ENCODE measurements at places on chromosomes 6 and 20.

GRCh38 chr6:24696097-24696496, 22.9 kb downstream of the C6orf62 start:
- DNase-seq: no peak

- DNase-seq: no peak
These were observed 30.9 kb upstream of the NEDD9 start for GRCh38 chr6:11263291-11263775.

GRCh38 chr20:10848810-10849370, 175.1 kb upstream of the JAG1 start:
- DNase-seq: no peak

DNA sequence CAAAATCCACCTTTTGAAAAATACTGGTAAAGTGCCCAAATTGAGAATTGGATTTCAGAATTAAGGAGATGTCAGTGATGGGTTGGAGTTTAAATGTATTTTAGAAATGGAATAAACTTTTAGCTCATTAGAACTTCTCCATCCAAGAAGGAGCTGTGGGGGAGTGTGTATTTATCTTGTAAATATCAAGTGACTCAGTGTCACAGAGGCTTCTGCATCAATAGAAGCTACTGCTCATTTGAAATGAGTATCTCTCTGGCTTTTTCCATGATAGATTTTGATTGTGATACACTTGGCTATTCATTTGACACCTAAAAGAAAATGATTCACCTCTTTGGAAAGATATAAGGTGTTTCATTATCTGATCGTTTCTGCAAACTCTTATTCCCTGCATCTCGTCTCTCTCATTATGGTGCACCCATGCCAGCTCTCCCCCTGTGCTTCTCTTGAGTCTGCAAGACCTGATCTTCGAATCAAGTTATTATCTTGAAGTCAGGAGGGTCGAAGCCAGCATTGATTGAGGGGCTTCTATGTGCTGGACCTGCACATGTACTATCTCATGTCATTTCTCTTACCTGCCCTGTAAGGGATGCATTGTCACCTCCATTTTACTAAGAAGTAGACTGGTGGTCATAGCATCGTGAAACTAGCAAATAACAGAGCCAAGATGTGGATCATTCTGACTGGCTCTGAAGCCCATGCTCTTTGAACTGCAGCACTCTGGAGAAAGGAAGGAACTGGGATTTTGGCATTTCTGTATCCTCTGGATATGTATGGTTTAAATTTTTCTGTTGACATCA, 30.1 kb downstream of the VAPB start:
- DNase-seq: no peak

- no peak for DNase-seq
These were observed 14.3 kb downstream of the SLA2 start for GRCh38 chr20:36631646-36632045.

DNA sequence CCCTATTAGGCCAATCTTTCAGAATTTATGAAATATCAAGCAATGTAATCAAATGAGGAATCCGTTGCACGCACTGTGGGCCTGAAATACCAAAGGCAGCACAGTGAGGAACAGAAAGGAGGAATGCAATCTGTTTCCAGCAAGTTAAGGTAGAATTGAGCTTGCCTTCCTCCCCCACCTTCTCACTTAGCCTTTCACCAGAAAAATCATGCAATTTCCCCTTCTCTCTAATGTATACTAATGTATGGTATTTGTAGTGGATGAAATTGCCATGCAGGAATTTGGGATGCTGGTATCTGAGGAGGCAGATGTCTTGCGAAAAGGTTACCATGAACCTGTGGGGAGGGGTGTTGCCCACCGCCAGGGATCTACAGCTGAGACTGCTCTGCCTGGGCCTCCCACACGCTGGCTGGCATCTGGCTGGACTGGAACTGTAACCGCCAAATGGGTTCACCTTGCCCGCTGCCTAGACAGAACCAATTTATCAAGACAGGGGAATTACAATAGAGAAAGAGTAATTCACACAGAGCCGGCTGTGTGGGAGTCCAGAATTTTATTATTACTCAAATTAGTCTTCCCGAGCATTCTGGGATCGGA, 222.4 kb upstream of the MYLIP start:
- no peak for DNase-seq

DNA sequence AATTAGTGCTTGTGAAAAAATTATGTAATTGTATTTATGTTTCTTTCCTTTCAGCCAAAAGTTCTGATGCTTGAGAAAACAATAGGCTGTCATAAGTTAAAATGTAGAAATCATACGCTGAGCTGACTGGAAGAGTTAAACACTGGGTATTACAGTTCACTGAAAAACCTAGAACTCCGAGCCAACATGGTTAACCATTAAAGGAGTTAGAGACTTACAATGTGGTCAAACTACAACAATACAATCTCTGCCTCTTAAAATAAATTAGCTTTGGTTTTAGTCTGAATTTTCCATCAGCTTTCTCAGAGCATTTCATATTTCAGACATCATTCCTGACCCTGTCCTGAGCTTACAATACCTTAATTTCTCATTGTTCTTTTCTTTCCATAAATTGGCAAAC, 91.0 kb downstream of the COL12A1 start:
- DNase-seq: no peak

DNA sequence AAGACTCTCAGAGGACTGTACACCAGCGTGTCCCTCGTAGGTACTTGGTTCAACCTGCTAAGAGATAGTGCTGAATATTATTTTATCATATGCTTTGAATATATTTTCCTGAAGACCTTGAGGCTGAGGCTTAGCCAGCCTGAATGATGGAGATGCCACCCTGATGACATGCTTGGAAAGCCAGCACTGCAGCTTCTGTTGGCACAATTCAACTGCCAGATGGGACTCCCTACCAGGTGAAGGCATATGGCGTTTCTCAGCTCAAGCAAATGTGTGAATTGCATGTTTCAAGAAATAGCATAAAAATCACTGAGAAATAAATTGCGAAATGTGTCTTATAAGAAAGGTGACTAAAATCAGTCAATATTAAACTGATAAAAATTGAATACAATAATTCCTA, 228.1 kb upstream of the CST7 start:
- no peak for DNase-seq

- no peak for DNase-seq
These were observed 579.5 kb upstream of the HTR1E start for GRCh38 chr6:86357877-86358276.

DNA sequence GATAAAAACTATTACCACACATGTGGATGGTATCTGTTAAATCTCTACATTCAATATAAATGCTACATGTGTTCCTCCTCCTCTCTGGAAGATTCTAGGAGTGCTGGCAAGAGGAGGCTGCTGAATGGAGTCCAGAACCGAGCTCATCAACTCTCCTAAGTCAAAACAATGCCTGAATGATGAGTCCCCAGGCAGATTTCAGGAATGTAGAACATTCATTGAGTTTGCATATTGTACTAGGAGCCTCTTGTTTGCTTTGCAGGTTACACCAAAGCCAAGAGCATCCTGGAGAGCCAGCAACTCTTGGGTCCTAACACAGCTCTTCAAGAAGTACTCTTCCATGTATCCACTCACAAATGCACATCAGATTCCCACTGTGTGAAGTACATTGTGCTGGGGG, 117.6 kb upstream of the UST start:
- no peak for DNase-seq

DNA sequence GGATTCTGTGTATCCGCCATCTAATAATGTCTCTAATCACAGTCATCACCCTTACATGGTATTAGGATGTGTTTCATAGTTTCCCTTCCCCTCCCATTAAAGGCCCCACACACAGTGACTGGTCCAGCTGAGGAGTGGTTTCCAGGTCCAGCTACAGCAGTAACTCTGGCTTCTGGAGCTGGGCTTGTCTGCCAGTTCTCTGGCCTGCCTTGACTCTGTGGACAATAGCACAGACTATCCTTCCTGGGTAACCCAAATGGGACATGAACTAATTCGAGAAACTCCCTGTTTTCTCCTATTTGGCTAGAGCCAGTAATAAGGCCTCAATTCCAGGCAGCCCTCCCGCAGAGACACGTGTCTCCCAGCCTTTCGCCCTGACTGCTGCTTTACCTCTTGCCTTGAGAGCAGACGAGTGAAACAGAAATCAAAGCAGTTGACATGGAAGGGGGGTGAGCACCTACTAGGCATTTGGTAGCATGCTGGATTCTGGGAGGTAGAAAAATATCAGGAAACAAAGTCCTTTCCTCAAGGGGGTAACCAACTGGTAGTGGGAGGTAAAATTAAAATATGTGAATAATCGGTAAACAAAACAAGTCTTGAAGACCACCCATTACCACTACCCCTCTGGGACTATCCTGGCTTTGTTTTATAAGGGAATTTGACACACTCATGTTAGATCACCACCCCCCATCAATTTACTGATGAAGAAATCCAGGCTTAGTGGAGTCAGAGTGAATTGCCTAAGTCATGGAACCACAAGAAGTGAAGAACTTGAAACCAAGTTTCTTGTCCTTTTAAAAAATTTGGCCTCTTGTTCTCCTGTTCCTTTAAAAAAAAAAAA, 1.2 kb downstream of the TRAF3IP2 start:
- no peak for DNase-seq

GRCh38 chr6:16754876-16755275, 6.4 kb downstream of the ATXN1 start:
- no peak for DNase-seq

DNA sequence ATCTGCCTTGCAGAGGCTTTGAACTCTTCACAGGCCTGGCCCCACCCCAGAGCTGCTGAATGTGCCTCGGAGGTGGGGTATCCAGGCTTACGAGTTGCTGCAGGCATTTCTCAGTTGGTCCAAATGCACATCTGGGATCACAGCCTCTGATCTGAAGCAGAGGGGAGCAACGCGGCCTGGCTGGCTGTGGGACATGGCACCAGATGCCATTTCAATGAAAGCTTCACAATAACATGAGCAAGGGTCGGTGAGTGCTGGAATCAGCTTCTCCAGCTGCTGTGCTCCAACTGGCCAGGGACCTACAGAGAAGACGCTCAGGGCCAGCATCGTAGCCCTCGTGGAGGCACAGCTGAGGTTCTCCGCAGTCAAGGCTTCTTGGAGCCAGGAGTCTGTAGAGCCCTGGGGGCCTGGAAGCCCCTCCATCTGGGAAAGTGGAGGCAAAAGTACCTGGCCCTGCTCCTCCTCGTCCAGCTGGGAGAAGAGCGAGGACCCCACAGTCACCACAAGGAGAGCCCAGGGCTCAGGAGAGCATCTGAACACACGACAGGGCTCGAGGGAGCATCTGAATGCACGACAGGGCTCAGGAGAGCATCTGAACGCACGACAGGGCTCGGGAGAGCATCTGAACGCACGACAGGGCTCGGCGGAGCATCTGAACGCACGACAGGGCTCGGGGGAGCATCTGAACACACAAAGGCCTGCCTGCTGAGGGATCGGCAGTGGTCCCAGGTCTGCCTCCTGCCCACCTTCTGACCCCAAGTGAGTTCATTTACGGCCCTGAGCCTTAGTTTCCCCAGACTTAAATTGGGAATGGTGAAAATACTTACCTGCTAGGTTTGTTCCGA, 165.2 kb downstream of the DLL1 start:
- no peak for DNase-seq

- DNase-seq: no peak
These were observed 390.1 kb downstream of the PLCB1 start for GRCh38 chr20:8522168-8522567.

DNA sequence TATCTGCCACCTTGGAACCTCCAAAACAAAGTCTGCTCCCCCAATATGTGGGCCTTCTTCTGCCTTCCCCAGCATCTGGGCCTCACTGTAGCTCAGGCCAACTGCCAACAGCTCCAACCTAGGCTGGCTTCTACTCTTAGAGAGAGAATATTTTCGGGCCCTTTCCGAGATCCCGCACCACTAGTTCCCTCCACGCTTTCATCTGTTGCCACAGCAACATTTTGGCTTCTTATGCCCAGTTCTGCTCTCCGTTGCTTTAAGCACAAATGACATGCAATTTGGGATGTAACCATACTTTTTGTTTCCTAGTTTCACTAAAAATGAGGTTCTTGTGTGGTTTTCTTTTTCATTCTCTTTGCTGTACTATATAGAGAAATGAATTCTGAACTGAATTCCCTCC, 33.6 kb downstream of the PSMB9 start:
- no peak for DNase-seq

- DNase-seq: no peak
These were observed 71.5 kb downstream of the NCR2 start for GRCh38 chr6:41406728-41407489.

DNA sequence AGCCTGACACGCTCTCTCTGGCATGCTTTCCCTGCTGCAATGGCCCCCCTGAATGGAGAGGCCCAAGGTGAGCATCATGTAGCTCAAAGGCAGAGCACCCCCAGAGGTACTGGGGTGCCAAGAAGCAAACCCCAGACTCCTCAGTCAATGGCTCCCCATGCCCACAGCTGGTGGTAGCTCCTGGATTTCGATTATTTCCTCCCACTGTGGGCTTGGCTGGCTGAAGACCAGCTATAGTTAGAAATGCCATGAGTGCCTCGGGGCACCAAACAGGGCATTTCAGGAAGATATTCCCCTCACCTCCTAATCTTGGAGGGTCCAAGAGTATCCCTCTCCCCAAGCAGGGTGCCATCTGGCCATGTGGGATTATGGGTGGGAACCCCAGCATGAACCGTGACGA, 16.8 kb downstream of the MAP1LC3A start:
- DNase-seq: no peak

GRCh38 chr6:20711518-20711917, 177.3 kb downstream of the CDKAL1 start:
- DNase-seq: no peak

DNA sequence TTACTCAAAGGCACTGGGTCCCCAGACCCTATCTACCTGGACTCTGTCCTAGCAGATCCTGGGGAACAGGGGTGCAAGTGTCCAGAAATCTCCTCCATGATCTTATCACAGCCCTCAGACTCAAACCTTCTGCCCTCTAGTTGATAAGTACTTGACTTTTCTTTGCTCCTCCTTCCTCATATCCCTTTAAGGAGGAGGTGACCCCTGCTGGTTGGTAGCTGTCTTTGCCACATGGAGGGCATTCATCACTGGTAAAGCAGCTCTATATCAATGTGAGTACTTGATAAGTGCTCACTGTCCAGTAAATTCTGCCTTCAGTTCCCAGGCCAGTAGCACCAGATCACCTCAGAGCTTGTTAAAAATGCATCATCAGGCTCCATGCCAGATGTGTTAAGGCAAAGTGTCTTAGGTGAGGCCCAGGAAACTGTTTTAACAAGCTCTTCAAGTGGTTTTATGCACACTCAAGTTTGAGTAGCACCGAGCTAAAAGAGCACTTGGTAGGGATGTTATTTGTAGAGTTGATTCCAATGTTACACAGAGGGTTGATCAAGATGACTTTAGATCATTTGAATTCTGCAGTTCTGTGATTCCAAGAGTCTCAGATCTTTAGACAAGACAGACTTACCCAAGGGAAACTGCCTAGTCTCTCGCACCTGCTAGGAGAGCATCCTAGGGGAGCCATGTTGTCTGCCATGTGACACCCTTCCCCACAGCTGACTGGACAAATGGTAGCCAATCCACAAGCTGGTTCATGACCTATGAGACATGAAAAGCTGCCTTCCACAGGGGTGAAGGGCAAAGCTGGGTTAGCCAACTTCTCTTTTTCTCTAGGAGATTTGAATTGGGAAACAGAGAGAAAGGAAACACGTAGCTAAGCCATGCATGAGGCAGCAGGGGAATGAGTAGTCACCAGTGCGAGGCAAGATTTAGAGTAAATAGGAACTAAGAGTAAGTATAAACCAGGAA, 18.6 kb downstream of the TREML2 start:
- no peak for DNase-seq
